ENCODE measurements at places on chromosomes 12 and 14.

DNA sequence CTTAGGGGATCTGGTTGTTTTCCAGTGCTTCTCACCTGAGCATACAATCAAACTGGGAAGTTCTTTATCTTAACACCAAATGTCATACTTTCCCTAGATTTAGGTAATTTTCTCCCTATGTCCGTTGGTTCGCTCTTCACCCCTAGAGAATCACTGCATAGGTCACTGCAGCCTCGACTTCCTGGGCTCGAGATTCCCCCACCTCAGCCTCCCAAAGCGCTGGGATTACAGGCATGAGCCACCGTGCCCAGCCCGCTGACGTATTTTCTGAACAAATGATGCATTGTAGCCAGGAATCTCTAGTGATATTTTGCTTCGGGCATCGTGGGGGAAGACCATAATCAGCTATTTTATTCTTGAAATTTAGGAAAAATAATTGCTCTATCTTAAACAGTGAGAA is 1.1 kb upstream of the RPL41 start:
- DNase-seq, result no peak

DNA sequence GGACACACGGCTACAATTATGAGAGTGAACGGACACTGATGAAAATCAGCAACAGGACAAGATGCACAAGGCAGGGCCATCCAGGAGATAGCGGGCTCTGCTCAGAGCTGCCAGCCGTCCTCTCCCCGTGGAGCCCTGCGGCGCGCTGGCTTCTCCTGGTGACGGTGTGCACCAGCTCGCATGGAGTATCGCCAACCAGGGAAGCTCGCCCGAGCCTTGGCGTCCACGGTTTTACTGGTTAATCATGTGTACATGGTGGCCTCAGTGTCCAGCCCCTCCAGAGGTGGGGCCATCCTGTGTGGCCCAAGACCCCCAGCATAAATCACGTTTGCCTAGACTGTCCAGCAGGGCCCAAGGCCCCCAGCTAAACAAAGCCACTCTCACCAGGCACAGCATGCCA is 31.2 kb upstream of the DYNC1H1 start:
- DNase-seq, result no peak

DNA sequence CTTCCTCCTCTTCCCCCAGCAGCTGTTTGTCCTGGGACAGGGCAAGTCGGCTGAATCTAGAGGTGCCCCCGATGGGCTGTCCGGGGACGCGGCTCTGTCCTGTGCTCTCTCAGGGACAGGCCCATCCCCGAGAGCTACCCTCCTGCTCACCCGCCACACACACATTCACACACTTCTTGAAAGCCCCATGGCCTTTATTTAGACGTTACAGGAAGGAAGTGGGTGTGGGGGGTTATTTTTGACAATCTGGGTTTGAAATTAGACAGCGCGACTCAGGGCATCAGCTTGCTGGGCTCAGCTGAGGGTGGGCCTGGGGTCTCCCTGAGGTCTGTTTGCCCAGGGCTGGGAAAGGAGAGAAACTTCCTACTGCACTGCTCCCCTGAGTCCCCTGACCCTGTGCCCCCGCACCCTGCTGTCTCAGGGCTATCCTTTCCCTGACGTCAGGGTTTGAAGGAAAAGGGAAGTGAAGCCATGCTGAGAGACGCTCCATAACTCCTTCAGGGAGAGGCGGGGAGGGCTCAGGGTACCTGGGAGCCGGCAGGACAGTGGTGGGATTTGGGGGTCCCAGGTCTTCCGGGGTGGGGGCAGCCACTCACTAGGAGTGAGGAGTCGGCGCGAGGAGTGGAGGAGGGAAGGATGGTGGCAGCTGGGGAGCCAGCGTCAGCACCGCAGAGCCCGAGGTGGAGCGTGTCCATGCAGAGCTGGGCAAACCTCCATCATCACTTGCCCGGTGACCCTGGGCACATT is 8.1 kb downstream of the PTPN6 start:
- no peak for DNase-seq

- DNase-seq, result no peak
Observed at GRCh38 chr14:93032421-93032936, 83.2 kb downstream of the ITPK1 start.

- DNase-seq, result no peak
Observed at GRCh38 chr14:91509083-91509877, 830 bp downstream of the PPP4R3A start.

Data from stimulated activated CD8-positive, alpha-beta memory T cell treated with anti-CD3 and anti-CD28 coated beads, Interleukin-2, amount 100 ng/mL, for 1 hour (primary cell).